H1 (cell line): ENCODE measurements at places on chromosomes 12 and 14. TPM values are rescaled to one million over a fixed set of nuclear protein-coding genes. Genes with fewer than 3 reads are reported as not detected.

Gene KRT79
- not detected in 2 replicates for total RNA-seq

- H3K27ac ChIP-seq, result no peak overlapping the region
- H3K4me1 ChIP-seq, result no peaks in the 10 kb centered on the region
Observed at GRCh38 chr14:72002731-72003130, 70.5 kb downstream of the RGS6 start.

DNA sequence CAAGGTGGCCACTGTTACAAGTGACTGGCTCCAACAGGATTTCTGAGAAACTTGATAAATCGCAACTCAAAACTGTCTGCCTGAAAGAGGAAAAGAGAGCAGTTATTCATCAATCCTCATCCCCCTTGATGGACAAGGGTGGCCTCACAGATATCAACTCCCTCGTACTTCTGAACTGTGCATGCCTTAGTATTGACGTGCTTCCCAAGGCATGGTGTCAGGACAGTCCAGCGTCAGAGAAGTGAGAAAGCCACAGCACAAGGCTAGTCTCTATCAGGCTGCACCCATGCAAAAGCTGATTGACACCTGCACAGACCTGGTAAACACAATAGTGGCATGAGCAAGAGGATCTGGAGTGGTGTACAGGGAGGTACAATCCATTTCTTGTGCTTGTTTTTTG, 125.5 kb upstream of the SLC35F4 start:
- no peak overlapping the region for H3K4me3 ChIP-seq
- H3K27ac ChIP-seq, result no peak overlapping the region
- DNase-seq, result no peak
- H3K27me3 ChIP-seq, result no peaks in the 10 kb centered on the region
- no peaks in the 10 kb centered on the region for H3K4me1 ChIP-seq

DNA sequence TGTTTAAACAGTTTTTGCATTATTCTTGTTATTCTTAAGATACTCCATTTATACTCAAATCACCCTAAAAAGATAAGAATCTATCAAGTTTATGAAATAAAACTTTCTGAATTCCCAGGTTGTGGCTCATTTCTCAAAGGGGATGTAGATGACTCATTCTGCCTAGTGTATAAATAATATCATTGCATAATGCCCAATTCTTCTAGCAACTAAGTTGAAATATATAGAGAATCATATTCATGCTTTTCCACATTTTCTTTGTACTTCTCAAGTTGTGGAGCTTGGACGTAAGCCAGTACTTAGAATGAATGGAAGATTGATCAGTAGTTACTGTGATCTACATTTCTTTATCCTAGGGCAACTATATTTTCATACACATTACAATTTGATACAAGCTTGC, 201.1 kb downstream of the PPFIA2 start:
- DNase-seq, result no peak
- no peaks in the 10 kb centered on the region for H3K36me3 ChIP-seq
- no peaks in the 10 kb centered on the region for H3K4me1 ChIP-seq
- H3K4me3 ChIP-seq, result no peak overlapping the region
- H3K27ac ChIP-seq, result no peak overlapping the region
- no peaks in the 10 kb centered on the region for H3K27me3 ChIP-seq

- no peaks in the 10 kb centered on the region for H3K4me1 ChIP-seq
- no peaks in the 10 kb centered on the region for H3K27me3 ChIP-seq
- H3K36me3 ChIP-seq, result no peaks in the 10 kb centered on the region
- H3K27ac ChIP-seq, result no peak overlapping the region
- no peak for DNase-seq
Observed at GRCh38 chr12:29104516-29104915, 44.6 kb upstream of the FAR2 start.
